MCF 10A (cell line): ENCODE measurements at places on chromosomes 13 and 19.

- no peak for DNase-seq
Measured at GRCh38 chr19:16779539-16780163, 49.5 kb upstream of the SIN3B start.

DNA sequence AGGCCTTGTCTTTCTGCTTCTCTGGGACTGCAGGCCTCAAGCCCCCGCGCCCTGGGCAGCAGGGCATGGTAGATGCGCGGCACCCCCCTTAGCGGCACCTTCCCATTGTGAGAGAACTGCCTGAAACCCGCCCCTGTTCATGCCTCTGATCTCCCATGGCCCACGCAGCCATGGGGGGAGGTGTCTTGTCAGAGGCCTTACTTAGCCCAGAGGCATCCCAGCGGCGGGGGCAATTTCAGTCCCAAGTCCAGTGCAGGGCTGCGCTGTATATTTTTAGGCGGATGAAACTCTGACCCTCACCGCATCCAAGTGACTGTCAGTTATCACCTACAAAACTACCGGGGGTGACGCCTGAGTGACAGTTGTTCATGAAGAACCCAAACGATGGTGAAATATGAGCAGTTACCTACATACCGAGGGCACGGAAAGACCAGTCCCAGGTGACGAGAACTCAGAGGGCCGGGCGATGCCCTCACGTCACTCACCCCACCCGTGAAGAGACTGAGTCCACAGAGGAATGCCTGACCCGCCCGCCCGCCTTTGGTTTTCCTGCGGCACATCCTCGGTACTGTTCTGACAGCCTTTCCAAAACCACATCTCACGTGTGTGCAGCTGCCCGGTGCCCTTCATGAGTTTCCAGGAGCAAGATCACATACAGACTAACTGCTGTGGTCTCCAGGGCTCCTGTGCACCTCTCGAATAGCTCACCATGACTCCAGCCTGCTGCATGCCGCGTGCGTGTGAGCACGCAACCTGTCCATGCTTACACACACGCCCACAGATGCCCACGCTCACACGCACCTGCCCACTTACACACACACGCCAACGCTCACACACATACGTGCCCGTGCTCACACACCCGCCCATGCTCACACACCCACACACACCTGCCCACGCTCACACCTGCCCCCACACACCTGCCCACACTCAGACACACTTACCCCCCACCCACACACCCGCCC, 14.4 kb downstream of the IL17D start:
- no peak for DNase-seq

DNA sequence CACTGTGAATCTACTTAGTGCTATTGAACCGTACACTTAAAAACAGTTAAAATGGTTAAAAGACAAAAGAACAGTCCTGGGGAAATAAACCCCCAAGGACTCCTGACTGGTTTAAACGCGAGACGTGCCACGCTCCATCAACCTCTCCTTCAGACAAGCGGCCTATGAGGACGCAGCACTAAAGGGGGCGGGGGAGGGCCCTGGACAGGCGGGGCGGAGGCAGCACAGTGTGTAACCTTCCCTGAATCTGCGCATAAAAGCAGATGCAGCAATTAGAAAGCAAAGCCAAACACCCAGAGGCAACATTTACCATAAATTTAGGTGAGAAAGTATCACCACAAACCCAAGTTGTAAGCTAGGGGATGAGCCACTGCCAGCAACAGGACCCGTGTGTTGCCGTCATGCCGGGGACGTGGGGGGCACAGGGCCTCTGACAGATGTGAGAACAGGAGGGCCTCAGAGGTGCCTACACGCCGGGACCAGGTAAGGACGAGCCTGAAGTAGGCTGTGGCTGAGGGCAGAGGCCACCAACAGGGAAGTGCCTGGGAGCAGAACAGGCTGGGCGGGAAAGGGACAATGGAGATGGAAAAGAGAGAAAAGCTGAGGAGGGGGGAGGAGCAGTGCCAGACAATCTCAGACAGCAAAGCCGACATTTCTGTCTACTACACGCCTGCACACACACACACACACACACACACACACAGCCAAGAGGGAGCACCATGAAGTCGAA, 15.3 kb upstream of the ADPRHL1 start:
- DNase-seq: no peak

DNA sequence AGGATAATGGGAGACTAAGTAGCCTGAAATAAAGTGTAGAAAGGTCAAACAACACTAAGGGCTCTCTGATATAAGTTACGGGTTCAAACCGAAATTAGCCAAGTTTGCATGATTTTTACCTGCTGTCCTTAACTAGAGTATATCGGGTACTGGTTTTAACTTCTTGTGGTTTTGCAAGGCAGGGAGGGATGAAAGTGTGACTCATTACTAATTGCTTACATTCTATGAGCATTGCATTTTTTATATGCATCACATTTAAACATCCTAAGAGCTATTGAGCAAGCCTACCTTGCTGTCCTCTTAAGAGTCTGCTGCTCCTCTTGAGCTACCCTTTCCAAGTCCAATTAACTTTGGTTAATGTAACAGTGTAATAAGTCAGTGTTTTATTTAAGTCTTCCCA, 415.4 kb downstream of the SLITRK5 start:
- peak; percentile 77 for DNase-seq

DNA sequence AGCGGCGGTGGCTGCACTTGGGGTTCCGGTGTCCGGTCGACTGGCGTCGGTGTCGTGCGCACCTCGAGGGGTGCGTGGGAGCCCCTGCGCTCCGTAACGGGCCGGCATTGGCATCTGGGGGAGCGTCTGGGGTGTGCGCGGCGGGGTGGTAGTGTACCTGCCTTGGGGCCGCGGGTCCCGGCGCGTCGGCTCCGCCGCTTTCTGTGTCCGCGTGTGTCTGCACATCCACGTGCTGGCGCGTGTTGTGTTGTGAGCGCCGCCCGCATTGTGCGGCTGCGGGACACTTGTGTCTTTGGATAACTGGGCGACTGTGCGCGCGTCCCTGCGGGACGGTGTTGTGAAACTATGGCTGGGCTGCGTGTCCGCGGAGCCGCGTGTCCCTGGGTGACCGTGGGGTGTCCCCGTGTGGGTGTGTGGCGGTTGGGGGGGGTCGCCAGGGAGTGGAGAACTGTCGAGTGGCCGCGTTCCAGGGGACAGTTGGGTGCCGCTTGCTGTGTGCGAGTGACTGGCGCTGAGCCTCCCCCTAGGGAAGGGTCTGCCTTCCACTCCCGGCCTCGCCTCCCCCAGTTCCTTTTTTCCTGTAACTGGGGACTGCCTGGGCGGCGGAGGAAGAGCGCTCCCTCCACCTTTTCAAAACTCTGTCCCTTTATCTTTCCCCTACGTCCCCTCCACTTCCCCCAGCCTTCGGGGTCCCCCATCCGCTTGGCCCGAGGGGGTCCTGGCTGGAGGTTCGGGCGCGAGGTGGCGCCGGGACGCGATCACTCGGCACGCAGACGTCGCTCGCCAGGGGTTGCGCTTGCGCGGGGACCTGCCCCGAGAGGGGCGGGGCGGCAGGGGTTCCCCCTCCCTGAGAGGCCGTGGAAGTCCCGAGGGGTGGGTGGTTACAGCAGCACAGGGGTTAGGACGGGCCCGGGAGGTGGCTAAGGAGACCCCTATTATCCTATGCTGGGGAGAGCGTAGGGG, 5.7 kb upstream of the NFIC start:
- peak; percentile 53 for DNase-seq

DNA sequence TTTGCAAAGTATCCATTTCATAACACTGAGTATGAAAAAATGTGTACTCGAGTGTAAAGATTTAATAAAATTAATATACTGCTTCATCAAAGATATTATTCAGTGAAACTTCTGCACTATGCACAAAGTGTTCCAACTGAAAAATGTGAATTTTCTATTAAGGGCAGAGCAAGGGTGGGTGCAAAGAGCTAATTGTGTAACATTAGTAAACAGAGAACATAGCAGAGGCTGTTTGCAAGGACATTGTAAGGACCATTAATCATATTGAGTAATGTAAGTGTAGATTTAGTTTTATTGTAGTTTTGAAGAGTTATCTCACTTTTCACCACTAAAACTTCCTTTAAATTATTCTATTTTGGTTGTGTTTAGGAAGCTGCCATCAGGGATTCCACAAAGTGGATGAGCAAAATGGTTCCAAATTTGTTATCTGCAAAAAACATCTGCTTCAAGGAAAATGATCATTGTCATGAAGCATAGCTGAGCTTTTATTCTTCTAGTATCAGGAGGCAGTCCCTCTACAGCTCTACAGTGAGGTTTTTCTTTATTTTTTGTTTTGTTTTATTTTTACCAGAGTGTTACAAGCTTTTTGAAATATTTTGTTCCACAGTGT, 1375.4 kb downstream of the SLITRK1 start:
- no peak for DNase-seq

GRCh38 chr13:43865892-43866291, 13.6 kb downstream of the CCDC122 start:
- DNase-seq: peak; percentile 34

GRCh38 chr19:28882818-28883217, 330.1 kb downstream of the UQCRFS1 start:
- DNase-seq: no peak
